Activated CD4-positive, alpha-beta T cell treated with anti-CD3 and anti-CD28 coated beads for 36 hours (primary cell): ENCODE measurements at places on chromosomes 1 and 21. TPM values are rescaled to one million over a fixed set of nuclear protein-coding genes. Genes with fewer than 3 reads are reported as not detected.

Gene RHEX
- not detected for total RNA-seq

DNA sequence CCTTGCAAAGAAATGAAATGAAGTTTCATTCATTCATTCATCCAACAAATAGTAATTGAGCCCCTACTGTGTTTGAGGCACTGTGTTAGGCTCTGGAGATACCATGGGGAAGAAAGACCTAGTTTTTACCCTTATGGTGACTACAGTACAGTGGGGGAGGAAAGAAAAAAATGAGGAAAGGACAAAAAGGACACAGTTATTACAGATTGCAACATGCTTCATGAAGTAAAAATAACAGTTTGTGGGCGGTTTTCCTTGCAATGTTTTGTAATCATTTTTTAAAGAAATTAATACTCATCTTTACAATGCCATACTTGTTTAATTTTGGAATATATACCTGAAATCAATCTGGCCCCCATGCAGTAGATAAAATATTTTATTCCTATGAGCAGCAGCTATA, 120.3 kb downstream of the TM2D1 start:
- no peak for DNase-seq

DNA sequence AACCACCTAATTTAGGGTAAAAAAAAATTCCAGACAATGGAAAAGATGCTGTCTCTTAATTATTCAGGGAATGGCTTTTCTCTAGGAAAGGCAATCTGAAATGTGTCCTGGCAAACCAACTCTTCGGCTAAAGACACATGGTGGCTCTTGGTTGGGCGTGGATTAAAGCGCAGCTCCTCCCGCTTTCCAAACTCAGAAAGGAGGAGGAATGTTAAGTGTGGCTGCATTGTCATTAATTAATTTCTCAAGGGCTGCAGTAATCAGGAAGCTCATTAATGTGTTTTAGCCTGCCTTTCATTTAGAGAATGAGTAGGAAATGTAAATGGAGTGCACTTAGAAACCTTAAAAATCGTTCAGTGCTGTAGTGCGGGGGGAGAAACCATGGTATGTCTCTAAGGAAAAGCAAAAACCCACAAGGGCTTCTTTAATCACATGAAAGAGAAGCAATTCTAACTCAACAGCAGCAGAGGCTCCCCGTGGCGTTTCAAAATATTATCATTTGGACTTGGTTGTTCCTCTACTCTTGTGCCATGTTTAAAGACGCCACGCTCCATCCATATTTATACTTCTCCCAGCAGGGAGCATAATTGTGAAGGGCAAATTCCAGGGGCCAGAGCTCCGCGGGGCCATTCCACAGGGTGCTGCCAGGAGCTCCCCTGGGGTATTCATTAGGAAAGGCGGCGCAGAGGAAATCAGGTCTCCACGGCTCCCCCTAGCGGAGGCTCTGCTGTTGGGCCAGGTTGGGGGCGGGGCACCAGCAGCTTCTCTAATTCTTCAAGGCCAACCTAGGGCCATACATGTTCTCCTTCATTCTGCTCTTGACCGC, 91.9 kb upstream of the SSX2IP start:
- DNase-seq = peak; percentile 89

GRCh38 chr1:50977575-50978143, 7.6 kb downstream of the CDKN2C start:
- DNase-seq = peak; percentile 36

DNA sequence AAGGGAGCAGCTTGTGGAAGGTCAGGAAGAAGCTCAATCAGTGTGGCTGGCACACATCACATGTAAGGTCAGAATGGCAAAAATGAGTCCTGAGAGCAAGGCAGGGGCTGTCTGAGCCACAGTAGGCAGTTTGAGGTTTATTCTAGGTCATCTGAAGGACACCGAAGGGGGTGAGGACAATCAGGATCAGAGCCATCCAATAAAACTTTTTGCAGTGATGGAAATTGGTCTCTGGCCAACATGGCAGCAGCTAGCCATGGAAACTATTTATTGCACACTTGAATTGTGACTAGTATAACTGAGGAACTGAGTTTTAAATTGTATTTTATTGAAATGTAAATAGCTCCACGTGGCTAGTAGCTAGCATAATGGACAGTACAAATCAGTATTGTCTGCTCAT, 97.0 kb upstream of the CACNA1E start:
- no peak for DNase-seq

DNA sequence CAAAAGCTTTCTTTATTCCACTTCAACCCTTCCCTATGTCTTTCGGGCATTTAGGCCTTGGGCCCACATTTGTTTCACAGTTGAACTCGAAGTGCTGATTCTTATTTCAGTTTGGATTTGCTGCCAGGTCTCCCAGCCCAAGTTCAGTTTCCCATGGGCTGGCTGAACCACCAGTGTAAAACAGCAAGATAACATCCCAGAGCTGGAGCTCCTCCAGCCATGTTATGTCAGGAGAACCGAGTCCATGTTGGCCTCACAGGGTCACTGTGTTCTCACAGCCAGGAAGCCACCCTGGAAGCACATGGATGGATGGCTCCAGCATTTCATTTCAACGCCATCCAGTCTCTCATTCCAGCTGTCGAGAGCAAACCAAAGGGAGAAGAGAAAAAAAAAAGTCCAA, 45.2 kb upstream of the RXRG start:
- no peak for DNase-seq

- no peak for DNase-seq
Measured at GRCh38 chr1:50950396-50950795, 9.7 kb downstream of the FAF1 start.

DNA sequence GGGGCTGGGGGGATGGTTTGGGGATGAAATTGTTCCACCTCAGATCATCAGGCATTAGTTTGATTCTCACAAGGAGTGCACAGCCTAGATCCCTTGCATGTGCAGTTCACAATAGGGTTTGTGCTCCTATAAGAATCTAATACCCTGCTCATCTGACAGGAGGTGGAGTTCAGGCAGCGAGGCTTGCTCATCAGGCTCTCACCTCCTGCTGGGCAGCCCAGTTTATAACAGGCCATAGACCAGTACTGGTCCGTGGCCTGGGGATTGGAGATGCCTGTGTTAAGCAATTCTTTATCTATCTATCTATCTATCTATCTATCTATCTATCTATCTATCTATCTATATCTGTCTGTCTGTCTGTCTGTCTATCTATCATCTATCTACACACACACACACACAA, 525.3 kb upstream of the DAB1 start:
- no peak for DNase-seq

DNA sequence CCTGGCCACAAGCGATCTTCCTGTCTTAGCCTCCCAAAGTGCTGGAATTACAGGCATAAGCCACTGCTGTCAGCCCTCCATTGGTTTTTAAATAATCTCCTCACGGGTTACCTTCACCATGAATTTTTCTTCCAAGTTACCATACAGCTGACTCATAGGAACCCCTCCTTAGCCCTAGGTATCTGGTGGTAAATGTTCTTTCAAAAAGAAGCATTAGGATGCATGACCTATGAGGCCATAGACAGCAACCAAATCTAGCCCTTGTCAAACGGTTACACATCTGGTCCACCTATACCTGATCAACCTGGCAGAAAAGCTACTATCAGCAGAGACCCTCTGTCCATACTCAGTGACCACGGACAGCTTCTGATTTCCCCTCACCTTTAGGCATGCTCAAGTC, 12.7 kb upstream of the DEGS1 start:
- no peak for DNase-seq

GRCh38 chr1:59926381-59927123, at the start of gene CYP2J2:
Gene CYP2J2, minus strand, starts transcription at chr1:59926773. Its CDS starts 27 bp downstream, at chr1:59926746.
- peak; percentile 69 for DNase-seq

- peak; percentile 47 for DNase-seq
Measured at GRCh38 chr21:33023574-33024200, 2.0 kb upstream of the OLIG2 start.

DNA sequence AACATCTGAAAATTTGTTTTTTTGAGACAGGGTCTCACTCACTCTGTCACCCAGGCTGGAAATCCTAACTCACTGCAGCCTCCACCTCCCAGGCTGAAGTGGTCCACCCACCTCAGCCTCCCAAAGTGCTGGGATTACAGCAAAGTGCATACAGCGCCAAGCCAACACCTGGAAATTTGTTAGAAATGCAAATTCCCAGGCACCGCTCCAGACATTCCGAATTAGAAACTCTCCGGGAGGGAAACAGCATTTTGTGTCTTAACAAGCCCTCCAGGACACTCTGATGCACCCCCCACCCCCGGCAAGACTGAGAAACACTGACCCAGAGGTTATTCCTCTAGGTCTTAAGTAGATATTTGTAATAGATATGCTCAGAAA, 49.1 kb downstream of the ARID4B start:
- no peak for DNase-seq

Gene NTMT2
- not detected for total RNA-seq

DNA sequence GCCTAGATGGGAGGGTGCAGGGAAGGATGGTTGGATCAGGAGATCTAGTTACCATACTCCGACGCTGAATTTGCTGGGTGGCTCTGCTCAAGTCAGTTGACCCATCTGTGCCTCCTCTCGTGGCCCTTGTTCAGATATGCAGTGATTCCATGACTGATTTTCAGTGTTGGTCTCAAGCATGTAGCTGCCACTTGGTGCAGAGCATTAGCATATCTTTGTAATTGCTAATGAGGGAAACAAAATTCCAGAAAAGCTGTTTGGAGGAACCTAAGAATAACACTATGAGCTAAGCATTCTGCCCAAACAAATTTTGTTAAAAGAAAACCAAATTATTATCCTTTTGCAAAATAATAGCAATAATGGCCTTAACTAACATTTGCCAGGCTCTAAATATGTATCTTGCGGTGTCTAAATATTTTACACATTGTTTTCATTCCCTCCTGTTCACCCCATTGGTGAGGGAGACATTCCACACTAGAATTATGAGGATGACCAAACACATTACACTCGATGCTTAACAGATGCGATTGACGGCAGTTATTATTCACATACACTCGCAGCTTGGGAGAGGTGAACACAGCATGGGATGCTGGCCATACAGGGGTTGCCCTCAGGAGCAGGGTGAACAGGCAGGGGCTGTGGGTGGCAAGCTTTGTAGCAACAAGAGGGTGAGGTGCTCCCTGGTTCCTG, 69.1 kb downstream of the KCNJ15 start:
- DNase-seq = no peak

- no peak for DNase-seq
Measured at GRCh38 chr1:184492536-184492935, 105.7 kb downstream of the C1orf21 start.

GRCh38 chr21:35932232-35932911, 128.0 kb downstream of the SETD4 start:
- DNase-seq = peak; percentile 57

DNA sequence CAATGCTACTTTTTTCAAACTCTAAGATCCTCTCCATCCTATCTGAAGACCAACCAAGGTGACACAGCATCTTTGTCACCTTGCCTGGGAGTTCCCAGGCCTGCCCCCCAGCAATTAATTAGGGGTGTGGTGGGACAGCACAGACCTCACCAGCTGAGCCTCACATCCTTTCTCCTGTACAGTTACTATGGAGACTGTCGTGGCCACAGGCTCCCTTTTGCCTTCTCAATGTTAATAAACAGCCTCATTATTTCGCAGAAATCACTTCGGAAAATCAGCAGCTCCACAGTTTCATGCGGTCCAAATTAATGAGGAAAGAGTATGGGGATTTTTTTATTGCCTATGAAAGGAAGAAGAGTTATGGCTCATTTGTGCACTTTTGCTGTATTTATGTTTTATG, 378.3 kb downstream of the NPHP4 start:
- no peak for DNase-seq

- DNase-seq = no peak
Measured at GRCh38 chr1:38571726-38572125, 287.8 kb downstream of the RRAGC start.

- no peak for DNase-seq
Measured at GRCh38 chr21:41908829-41909228, 29.7 kb upstream of the PRDM15 start.

DNA sequence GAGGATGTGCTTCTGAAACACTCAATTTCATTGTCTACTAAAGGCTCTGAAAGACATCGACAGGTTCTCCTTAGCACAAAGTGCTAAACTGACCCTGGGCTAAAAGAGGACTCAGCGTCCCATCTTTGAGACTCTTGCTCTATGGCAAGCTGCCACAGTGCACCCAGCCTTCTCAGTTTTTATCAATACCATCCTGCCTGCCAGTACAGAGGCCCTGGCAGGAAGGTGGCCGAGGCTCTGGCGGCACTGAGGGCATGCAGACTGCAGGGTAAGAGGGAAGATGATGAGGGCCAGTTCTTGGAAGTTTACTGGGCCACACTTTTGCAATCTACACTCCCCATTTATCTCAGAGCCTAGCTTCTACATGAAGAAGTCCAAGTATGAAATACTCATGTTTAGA, 5.3 kb downstream of the OLFML2B start:
- no peak for DNase-seq

GRCh38 chr1:21882721-21883415, 54.2 kb downstream of the HSPG2 start:
- no peak for DNase-seq

GRCh38 chr1:101130673-101131072, 105.1 kb upstream of the DPH5 start:
- no peak for DNase-seq

- DNase-seq = no peak
Measured at GRCh38 chr1:54459140-54459539, 52.9 kb upstream of the SSBP3 start.

Gene NPHS2
- total RNA-seq = not detected

DNA sequence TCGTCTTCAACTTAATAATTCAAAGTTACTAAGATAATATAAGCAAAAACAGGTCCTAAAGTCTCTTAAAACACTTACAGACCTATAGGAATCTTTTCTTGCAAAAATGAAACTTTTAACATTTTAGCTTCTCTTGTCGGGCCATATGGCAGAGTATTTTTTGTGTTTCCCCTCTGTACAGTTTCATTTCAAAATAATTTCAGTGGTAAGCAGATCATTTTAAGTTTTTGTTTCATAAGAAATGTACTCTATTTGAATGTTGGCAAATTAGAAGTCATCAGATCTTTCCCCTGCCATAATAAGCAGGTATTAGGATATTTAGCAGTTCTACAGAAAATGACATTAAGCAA, 37.9 kb downstream of the RGL1 start:
- DNase-seq = no peak

DNA sequence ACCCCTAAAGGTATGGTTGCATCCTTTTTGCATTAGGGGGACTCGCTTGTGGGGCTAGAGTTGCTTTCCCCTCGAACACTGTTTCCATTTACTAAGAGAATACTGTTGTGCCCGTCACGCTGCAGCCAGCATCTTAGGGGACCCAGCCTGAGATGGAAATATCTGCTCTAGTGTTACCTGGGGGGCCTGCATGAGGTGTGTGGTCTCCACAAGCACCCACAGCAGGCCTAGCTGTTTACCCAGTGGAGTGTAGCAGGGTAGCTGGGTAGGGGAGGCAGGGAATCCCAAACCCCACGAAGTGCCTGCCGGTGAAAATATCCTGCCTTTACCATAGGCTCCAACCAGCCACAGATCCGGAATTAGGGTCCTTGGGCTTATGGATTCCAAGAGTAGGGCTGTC, 303.6 kb downstream of the PTPRU start:
- no peak for DNase-seq
